ENCODE measurements at places on chromosomes 6 and 20.

DNA sequence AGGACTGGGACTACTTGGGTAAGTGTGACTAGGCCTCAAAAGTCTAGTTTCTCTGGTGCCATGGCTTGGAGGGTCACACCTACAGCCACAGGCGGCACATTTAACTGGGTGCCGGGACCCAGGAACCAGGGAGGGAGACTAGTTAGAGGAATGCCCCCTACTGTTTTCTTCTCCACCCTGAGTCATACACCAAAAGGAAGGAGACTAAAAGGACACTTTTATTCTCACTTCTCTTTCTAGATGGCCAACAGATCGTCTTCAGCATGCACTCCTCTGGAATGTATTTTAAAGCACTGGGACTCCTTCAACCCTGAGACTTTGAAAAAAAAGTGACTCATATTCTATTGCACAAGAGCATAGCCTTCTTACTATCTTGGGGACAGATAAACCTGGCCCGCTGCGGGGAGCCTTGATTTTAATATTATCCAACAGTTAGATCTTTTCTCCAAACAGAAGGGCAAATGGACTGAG lies 33.4 kb downstream of the PLN start:
- DNase-seq = no peak

DNA sequence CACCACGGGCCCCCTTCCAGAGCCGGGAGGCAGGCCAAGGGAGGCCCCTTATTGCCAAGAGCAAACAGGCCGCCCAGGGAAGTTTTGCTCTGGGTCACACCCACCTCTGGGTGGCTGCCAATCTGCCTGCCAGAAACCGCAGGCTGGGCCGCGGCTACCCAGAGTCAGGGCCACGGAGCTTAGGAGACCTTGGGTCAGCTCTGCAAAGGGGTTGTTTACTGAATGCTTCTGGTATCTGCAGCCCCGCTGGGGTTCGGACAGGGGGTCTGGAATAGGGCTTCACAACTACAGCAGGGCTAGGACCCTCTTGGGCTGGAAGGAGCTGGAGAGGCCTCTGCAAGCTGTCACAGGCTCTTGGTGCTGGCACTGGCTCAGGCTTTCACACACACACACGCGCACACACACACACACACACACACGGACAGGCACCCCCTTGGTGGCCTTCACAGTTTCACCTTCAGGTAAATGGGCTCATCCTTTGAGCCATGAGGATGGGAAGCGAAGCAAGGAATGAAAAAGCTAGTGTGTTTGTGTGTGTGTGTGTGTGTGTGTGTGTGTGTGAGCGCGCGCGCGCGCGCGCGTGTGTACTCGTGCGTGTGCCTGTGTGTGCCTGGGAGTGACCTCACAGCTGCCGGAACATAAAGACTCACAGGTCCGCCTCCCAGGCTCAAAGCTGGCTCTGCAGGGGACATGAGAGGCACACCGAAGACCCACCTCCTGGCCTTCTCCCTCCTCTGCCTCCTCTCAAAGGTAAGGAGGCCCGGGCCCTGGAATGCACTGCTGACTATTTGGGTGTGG lies at the start of gene CCN5:
TSS of gene CCN5 (plus strand) at position 669 of the 798 bp plus-strand sequence. CDS start at position 691, 22 bp downstream.
- no peak for DNase-seq

GRCh38 chr20:57563522-57563921 lies 2.6 kb downstream of the PCK1 start:
- no peak for DNase-seq

GRCh38 chr6:48658915-48659314 lies 547.9 kb upstream of the PTCHD4 start:
- DNase-seq = no peak

DNA sequence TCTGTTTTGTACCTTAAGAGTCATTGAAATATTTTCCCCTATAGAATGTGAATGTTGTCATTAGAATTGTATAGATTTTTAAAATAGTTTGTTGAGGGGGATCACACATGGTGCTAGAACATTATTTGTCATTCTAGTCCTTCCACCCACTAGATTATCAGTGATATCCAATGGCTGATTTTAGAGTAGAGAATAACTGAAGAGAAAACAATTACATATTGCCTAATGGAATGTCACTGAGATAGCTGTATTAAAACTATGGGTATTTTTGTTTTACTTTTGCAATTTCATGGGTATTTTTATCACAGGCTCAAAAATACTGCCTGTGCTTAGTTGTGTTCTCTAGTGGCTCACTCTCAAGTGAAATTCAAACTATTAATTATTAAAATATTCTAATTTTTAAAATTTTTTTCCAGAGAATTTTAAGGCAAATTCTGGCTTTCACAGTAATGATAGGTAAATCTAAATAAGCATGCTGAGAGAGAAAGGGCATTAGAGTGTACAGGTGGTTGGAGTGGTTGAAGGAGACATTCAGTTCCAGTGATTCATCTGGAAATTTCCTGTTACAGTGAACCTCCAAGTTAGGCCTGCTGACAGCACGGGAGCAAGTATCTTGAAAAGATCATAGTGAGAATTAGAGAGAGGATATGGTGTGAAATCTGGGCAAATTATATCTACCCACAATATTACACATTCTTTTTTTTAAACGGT lies 399.6 kb downstream of the NKAIN2 start:
- no peak for DNase-seq

GRCh38 chr6:53322188-53323029 lies 26.3 kb downstream of the ELOVL5 start:
- no peak for DNase-seq

DNA sequence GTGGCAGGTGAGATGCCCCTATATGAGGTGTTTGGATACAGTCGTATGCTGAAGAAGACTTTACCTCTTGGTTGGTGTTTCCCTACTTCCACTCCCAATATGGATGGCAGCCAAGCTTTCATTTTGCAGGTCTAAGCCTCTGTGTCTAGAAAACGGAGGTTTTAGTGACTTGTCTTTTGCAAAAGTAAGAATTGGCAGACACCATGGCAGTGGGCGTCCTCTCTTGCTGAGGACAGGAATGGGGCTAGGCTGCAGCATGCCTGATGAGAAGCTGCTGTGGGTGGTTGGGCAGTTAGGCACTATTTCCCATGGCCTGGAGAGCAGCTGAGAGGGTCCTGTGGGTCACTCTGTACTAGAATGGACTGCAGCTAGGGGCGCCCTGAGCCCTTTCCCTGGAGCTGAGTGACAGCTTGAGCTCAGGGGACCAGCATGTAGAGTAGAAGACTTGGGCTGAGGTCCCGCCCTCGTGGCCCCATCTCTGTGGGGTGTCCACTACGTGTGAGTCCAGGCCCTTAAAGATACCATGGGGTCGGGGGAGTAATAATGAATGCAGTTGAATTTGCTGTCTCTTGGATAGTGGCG lies 127.4 kb downstream of the CDH26 start:
- no peak for DNase-seq

DNA sequence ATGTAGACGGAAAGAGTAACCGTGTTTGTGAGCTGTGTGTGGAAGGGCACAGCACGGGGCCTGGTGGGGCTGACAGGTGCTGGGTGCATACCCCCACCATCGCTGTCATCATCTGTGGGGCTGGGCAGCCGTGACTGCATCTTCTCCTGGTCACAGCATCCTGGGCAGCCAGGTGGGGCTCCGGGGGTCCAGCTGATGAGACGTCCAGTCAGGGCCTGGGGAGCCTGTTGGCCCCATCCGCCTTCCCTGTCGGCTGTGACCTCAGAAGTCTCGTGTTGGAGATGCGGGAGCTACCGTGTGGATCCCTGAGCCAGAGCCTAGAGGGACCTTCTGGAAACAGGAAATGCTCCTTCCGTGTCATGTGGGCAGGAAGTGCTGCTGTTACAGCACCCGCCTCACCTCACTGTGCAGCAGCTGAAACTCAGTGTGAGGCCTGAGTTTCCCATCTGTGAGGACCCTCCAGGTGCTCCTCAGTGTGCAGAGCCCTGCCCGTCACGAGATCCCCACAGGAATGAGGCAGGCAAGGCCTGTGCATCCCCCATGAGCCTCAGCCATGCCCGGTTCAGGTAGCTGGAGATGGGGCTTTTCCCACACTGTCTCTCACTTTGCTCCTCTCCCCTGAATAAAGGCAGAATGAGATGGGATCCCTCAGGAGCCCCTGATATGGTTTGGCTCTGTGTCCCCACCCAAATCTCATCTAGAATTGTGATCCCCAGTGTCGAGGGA lies 108.7 kb downstream of the ERMARD start:
- no peak for DNase-seq

- DNase-seq = no peak
These were observed 97.4 kb downstream of the PDSS2 start for GRCh38 chr6:107361753-107362604.

DNA sequence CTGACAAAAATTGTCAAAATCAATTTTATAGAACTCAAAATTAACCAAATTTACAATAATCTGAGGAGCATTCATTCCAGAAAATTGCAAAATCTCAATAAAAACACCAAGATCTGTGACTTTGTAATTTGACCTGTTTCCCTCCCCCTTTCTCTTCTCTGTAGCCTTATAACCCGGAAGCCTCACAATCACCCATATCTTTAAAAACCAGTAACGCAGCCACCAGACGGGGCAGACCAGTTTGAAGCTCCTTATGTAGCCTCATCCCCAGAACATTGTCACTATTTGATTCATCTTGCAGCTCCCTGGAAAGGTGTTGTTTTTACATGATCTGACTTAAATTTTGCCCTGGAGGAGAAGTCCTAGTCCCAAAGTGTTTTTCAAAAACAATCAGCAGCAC lies 27.5 kb upstream of the TGM6 start:
- no peak for DNase-seq

Measured in activated naive CD4-positive, alpha-beta T cell treated with anti-CD3 and anti-CD28 coated beads, Interleukin-2, amount 50 U/mL, for 16 hours (primary cell).